Activated CD4-positive, alpha-beta memory T cell treated with anti-CD3 and anti-CD28 coated beads, Interleukin-2, amount 10 ng/mL, durations not matched to agents 7 days and 5 days (primary cell): ENCODE measurements at places on chromosomes 2 and 18. TPM values are rescaled to one million over a fixed set of nuclear protein-coding genes. Genes with fewer than 3 reads are reported as not detected.

- no peak overlapping the region for H3K4me3 ChIP-seq
- H3K4me1 ChIP-seq, result no peaks in the 10 kb centered on the region
- DNase-seq, result no peak
- H3K27ac ChIP-seq, result no peak overlapping the region
Observed at GRCh38 chr2:30886080-30886479, 78.8 kb upstream of the CAPN13 start.

DNA sequence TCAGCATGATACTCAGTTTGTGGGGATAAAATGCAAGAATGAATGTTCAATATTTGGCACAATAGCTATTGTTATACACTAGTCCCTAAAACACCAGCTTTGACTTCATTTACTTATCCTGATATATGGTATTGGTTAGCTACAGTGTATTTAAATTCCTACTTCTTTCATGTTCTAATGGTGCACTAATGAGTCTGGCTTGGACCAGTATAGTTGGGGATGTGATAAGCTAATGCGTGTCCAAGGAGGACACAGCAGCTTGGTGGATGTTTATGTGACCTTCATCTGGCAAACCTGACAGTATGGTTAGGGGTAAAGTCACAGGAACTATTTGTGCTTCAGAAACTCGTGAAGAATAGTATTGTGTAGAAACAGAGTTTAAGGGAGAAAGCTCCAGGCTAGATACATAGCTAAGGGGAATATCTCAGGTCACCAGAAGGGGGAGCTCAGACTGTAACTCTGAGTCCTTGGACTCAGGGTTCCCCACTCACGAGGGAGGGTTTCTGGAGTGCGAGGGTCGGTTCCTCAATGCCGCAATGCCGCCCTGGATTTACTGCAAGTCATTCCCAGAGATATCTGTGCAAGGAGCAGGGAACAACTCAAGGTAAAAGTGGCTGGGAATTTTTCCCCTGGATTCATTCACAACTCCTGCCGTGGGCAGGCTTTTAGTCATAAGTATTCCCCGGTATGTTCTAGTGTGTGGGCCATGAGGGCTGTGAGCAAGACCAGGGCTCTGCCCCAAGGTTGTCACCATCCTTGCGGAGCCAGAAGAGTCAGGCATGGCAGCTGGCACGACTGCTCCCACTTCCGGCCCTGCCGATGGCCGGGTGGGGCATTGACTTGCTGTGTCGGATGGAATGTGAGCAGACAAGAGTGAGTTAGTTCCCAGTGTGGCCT, 14.5 kb downstream of the IL1R2 start:
- H3K27me3 ChIP-seq, result no peaks in the 10 kb centered on the region
- no peak for DNase-seq
- peaks cover 5% of the 10 kb centered on the region for H3K36me3 ChIP-seq
- H3K27ac ChIP-seq, result no peak overlapping the region
- H3K4me1 ChIP-seq, result peaks cover 18% of the 10 kb centered on the region

DNA sequence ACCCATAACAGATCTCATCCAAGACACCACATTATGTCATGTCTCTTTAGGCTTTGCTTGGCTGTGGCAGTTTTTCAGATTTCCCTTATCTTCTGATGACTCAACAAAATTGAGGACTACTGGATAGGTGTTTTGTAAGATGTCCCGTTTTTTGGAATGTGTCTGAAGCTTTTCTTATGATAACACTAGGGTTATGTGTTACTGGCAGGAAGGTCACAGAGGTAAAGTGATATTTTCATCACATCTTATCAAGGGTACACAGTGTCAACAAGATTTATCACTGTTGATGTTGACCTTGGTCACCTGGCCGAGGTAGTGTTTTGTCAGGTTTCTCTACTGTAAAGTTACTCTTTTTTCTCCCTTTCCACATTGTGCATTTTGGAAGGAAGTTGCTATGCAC, 44.8 kb upstream of the UPP2 start:
- no peaks in the 10 kb centered on the region for H3K36me3 ChIP-seq
- no peak overlapping the region for H3K27ac ChIP-seq
- H3K27me3 ChIP-seq, result no peaks in the 10 kb centered on the region
- no peak overlapping the region for H3K4me3 ChIP-seq
- no peaks in the 10 kb centered on the region for H3K4me1 ChIP-seq

The DNAJB2 gene
- total RNA-seq, result 57.0 TPM

The INHBB gene
- total RNA-seq, result not detected
